Activated B cell treated with CpG ODN at 0.5 μM for 24 hours (primary cell): ENCODE measurements at places on chromosomes 11 and 22. TPM values are rescaled to one million over a fixed set of nuclear protein-coding genes. Genes with fewer than 3 reads are reported as not detected.

TTC17 gene
- total RNA-seq: 102 and 127 TPM in 2 replicates

MB gene
- total RNA-seq: not detected in 2 replicates

CCDC73 gene
- total RNA-seq: 0.07 TPM in 1 of 2 replicates, not detected in the other

ASPHD2 gene
- 15.5 TPM in 2 replicates for total RNA-seq

MUC6 gene
- total RNA-seq: not detected in 2 replicates

KREMEN1 gene
- not detected in 2 replicates for total RNA-seq

KIF18A gene
- 4.1 and 4.4 TPM in 2 replicates for total RNA-seq

ACER3 gene
- 11.8 and 12.4 TPM in 2 replicates for total RNA-seq

ZNF70 gene
- total RNA-seq: 4.0 and 4.9 TPM in 2 replicates

P2RY2 gene
- 0.22 and 0.42 TPM in 2 replicates for total RNA-seq

MGAT3 gene
- 41.5 and 43.4 TPM in 2 replicates for total RNA-seq

VSIG2 gene
- total RNA-seq: 0.20 TPM in 2 replicates

ZNF214 gene
- total RNA-seq: not detected in 2 replicates

RAB3IL1 gene
- total RNA-seq: not detected in 2 replicates

KBTBD3 gene
- total RNA-seq: 6.5 and 7.7 TPM in 2 replicates

SEPTIN3 gene
- 0.49 and 0.54 TPM in 2 replicates for total RNA-seq

SPON1 gene
- total RNA-seq: not detected in 2 replicates

APOA5 gene
- total RNA-seq: not detected in 2 replicates

MED17 gene
- total RNA-seq: 47.9 and 55.2 TPM in 2 replicates
